Hematopoietic multipotent progenitor cell treated with erythropoietin and hydrocortisone succinate and interleukin-3 and kit ligand, for 17 days (in vitro differentiated cells): ENCODE measurements at places on chromosomes 1 and 21.

- DNase-seq: no peak
Measured at GRCh38 chr1:2629627-2630497, 3.0 kb downstream of the MMEL1 start.

GRCh38 chr1:186577216-186577615 is 103.0 kb downstream of the PTGS2 start:
- DNase-seq: no peak

DNA sequence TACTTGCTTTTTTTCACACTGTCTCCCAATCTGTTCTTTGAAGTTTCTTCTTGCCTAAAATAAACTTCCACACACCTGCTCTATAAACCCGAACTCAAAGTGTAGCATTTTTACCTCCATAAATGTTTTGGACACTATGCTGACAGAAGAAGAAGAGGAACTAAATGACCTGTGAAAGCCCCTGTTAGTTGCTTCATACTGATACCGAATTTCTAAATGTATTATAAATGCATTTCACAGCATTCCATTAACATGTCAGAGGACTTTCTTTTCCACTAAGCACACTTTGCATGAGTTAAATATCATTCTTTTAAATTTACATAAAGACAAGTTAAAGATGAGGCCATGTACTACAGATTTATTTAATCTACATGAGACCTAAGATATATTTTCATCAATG is 281.0 kb downstream of the SMYD3 start:
- no peak for DNase-seq

DNA sequence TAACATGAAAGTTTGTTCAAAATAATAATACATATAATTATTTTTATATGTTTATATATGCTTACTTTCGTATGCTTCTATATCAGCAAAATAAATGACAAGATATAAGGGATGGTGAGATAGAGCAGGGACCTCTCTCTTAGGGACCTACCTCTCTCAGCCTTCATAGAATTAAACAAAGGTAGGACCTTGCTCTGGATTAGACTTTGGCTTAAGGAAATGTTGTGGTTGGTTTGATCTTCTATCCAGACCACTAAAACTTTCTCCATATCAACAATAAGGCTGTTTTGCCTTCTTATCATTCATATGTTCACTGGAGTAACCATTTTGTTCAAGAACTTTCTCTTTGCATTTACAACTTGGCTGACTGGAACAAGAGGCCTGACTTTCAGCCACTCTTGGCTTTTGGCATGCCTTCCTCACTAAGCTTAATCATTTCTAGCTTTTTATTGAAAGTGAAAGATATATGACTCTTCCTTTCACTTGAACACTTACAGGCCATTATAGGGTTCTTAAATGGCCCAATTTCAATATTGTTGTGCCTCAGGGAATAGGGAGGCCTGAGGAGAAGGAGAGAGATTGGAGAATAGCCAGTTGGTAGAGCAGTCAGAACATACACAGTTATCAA is 14.4 kb downstream of the FRRS1 start:
- no peak for DNase-seq

DNA sequence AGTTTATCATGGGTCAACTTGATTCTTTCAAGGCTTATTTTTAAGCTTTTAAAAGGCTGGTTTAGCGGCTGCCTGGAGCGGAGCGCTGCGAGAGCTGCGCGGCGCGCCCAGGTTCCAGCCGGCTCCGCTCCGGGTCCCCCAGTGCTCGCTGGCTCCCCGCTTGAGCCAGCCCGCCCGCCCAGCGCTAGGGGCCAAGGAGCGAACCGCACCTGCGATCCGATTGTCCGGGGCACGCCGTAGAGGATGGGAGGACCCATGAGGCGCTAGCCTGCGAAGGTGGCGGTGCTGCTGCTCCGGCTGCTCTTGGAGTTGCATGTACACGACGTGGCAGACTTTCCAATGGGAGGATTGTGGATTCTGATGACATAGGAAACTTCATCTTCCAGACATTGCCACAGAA is 9.9 kb upstream of the CFHR4 start:
- DNase-seq: no peak

GRCh38 chr21:41815652-41816582 is 49.1 kb upstream of the RIPK4 start:
- no peak for DNase-seq
